ENCODE measurements at places on chromosomes 12 and 14.

GRCh38 chr12:84874125-84874824 lies 38.3 kb downstream of the SLC6A15 start:
- DNase-seq = peak; percentile 75

GRCh38 chr14:32469388-32470160 lies 140.5 kb downstream of the AKAP6 start:
- peak; percentile 70 for DNase-seq

- DNase-seq = no peak
Observed at GRCh38 chr14:64440494-64440893, 24.8 kb upstream of the AKAP5 start.

DNA sequence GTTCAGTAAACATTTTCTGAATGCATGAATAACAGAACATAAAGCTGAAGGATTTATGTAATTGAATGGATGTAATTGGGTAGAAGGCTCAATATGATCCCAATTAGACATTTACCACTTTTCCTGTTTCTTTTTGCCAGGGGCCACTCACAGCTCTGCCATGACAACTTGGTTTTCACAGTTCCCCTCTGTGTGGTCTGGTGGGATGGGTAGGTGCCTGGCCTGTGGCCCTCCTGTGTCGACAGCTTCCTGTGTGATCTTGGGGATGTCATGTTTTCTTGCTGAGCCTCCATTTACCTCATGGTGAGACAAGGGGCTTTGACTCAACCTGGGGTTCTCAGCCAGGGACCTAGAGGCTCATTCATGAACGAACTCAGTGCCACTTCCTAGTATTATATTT lies 12.6 kb upstream of the SERPINA10 start:
- no peak for DNase-seq

GRCh38 chr12:116799955-116800354 lies 61.8 kb downstream of the RNFT2 start:
- no peak for DNase-seq
